ENCODE measurements at places on chromosomes 13 and 19.

GRCh38 chr19:5578097-5578846 lies 10.5 kb upstream of the TINCR start:
- no peak for DNase-seq

GRCh38 chr19:28641395-28641794 lies 571.6 kb downstream of the UQCRFS1 start:
- no peak for DNase-seq

GRCh38 chr19:34731019-34731829 lies 2.8 kb upstream of the ZNF181 start:
- no peak for DNase-seq

DNA sequence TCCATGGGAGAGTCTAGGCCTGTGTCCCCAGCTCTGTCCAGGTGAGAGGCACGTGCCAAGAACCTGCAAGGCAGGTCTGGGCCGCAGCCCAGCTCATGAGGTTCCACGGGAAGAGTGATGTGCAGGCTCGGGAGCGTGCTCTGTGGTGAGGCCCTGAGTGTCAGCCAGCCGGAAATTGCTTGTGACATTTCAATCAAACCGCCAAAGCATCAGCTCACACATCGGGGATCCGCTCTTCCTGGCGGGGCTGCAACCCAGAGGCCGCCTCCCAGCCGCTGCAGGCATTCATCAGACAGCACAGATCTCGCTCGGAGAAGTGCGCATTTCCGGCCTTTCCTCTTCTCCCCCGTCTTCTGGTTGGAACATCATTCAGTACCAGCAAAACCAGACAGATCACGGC lies 109.3 kb downstream of the KDM4B start:
- DNase-seq: no peak

DNA sequence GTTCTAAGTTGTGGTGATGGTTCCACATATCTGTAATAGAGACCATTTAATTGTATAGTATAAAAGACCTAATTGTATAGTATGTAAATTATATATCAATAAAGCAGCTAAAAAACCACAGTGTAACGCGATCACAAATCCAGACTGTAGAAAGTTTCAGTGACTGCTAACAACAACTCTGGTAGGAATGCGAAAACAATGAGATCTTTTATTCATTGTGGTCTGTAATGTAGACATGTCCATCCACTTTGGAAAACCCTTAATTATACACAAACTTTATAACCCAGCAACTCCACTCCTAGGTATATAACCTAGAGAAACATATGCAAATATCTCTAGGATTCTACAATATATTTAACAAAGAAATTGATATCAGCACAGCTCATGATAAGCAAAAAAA lies 549.5 kb downstream of the SLITRK1 start:
- DNase-seq: no peak

GRCh38 chr19:37930416-37930815 lies 23.4 kb downstream of the SIPA1L3 start:
- no peak for DNase-seq

GRCh38 chr13:28411831-28412353 lies 83.0 kb downstream of the FLT1 start:
- DNase-seq: no peak
